ENCODE measurements at places on chromosomes 11 and 22.

DNA sequence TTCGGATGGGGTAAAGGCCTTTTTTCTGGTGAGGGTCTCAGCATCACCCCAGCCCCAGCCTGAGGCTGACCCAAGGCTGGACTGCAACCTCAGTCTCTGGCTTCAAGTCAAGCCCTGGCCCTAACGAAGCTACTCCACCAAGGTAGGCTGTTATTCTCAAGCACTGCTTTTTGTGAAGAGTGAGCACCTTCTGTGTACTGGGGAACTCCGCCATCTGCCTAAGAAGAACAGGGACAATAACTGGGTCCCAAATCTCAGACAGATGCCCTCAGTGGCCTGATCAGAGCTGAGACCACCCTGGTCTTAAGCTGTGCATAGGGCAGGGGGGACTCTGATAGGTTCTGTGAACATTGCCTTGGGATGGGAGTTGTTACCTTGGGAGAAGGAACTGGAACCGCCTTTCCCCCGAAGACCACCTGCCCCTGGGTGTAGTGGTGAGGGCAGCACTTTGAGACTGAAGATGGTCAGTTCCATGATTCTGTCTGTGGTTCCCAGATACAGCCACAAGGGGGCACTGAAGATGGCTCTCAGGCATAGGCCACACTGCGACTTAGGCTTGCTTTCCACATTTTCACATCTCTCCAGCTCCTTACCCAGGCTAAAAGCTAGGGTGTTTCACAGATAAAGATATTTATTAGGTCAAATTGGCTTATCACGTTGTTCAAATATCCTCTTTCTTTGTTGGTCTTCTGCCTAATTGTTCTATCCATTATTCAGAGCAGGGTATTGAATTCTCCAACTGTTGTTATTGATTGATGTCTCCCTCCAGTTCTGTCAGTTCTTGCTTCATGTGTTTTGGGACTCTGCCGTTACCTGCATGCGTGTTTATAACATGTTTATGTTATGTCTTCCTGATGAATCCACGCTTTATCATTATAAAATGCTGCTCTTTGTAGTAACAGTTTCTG lies 11.8 kb upstream of the UVRAG start:
- DNase-seq = no peak

- DNase-seq = no peak
These were observed 8.1 kb downstream of the SCARF2 start for GRCh38 chr22:20429254-20430100.

DNA sequence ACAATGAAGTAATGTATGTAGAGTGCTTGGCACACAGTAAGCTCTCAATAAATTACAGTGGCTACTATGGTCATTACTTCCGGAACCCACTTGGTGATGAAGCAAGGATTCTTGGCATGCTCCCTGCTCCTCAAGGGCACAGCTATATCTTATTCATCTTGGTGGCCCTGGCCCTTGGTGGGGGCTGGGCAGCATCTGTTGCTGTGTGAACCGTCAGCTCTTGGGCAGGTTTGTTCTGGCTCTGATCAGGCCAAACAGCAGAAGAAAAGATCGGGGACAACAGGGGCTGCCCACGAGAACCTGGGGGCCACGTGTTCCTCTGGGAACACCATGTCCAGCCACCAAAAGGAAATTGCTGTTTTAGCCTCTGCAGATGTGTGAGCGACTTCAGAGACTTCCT lies 136.9 kb upstream of the SYT13 start:
- no peak for DNase-seq

GRCh38 chr11:64959498-64959897 lies 12.4 kb downstream of the MAJIN start:
- DNase-seq = no peak

GRCh38 chr11:100716838-100717237 lies 29.8 kb downstream of the ARHGAP42 start:
- DNase-seq = no peak

- no peak for DNase-seq
These were observed 1.1 kb downstream of the RBFOX2 start for GRCh38 chr22:36027579-36027934.

GRCh38 chr22:34878171-34878570 lies 187.8 kb upstream of the ISX start:
- DNase-seq = no peak

DNA sequence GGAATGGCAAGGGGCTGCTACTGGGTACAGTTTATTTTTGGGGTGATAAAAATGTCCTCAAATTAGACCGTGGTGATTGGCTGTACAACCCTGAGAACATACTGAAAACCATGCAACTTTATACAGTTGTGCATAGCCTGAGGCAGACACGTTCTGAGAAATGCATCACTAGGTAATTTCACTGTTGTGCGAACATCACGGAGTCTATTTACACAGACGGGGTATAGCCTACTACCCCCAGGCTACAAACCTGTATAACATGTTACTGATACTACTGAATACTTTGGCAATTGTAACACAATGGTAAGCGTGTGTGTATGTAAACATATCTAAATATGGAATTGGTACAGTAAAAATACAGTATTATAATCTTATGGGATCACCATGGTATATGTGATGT lies 23.6 kb downstream of the NARS2 start:
- DNase-seq = no peak

- DNase-seq = no peak
These were observed 260.7 kb downstream of the MN1 start for GRCh38 chr22:27540656-27541396.

GRCh38 chr11:100269516-100269915 lies 417.6 kb upstream of the ARHGAP42 start:
- no peak for DNase-seq

- no peak for DNase-seq
These were observed 17.1 kb upstream of the SYTL2 start for GRCh38 chr11:85827748-85828639.

- DNase-seq = no peak
These were observed 246.0 kb upstream of the ARHGAP42 start for GRCh38 chr11:100441086-100441485.

DNA sequence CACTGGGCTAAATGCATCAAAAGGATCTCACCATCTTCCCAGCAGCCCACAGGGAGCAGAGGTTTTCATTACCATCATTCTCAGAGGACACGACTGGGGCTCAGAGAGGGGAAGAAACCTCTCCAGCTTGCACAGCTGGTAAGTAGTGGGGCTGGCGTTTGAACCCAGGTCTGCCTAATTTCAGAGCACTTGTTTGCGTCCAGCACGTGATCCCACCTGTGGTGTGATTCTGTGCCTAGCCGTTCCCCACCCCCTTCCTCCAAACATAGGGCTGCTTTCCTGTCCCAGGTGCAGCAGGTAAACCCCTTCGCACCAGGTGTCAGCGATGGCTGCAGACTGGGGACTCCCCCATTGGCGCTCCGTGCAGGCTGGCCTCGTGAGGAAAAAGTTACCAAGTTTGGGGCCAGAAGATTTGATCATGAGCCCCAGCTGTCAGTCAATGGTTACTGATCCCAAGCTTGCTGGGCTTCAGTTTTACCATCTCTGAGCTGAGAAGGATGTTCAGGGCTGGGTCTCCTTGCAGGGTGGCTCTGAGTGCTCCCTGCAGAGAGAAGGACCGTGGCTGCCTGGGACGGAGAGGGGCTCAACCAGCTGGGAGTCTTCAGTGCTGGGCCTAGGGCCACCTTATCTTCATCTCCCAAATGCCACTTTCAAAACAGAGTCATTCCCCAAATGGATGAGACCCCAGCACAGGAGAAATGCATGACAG lies 445.6 kb downstream of the TBC1D22A start:
- no peak for DNase-seq

GRCh38 chr11:78290293-78291176 lies 101.8 kb downstream of the USP35 start:
- DNase-seq = no peak

DNA sequence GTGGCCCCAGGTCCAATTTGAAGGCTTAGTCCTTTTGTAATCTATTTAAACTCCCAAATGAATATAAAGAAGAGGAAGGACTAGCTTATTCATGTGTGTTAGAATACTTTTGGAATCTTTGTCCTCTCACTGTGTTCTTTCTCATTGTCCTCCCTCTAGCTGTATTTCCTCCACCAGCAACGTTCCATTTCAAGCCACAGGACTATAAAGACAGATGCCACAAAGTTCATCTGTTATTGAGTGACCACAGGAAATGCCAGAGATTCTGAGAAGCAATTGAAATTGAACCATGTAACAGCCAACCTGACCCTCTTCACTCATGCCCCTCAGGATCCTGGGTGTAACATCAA lies 336.6 kb upstream of the API5 start:
- DNase-seq = no peak

- DNase-seq = no peak
These were observed 42.6 kb upstream of the P4HA3 start for GRCh38 chr11:74354036-74354435.

DNA sequence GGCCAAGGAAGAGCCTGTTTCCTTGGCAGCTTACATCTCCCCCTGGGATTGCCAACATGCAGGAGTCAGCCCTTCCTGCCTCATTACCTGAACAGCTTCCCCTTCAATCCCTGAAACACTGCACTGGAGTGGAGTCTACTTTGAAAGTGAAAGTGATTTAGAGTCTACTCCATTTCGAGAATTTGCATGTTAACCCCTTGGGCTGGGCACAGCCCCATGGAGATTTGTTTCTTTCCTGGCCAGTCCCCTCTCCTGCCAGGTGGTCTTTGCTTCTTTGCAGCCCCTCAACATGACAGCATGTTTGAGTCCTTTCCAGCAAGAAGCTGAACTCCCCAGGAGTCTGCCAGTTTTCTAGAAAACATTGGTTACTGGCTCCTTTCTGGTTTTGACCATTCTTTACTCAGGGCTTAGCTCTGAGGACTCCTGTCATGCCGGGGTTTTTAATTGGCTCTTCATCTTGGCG lies 59.9 kb downstream of the TRAF6 start:
- no peak for DNase-seq

GRCh38 chr11:130096823-130097222 lies 27.1 kb downstream of the APLP2 start:
- no peak for DNase-seq

DNA sequence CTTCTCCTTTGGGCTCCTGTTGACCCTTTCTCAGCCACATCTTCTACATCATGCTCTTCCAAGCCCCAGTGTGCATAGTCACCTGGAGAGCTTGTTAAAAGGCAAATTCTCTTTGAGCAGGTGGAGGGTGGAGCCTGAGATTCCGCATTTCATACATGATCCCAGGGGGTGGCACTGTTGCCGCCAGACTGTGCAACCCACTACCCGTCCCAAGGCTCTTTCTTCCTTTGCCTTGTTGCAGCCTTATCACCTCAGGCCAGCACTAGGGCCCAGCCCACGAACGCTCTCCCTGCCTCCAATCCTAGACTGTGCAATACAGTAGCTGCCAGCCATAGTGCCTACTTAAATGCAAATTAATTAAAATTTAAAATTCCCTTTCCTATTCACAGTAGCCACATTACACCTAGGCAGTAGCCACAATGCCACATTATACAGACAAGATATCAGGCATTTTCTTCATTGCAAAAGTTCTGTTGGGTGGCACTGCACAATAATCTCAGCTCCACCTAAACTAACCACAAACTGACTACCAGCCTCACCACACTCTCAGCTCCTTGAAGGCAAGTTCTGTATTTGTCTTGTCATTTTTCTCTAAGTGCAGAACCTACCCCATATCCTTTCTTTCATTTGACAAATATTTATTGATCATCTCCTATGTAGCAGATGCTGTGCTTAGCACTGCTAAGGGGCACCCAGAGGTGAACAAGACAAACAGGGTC lies 4.6 kb upstream of the KCNJ5 start:
- DNase-seq = no peak

- no peak for DNase-seq
These were observed 11.9 kb downstream of the VSIG10L2 start for GRCh38 chr11:125957618-125958332.

DNA sequence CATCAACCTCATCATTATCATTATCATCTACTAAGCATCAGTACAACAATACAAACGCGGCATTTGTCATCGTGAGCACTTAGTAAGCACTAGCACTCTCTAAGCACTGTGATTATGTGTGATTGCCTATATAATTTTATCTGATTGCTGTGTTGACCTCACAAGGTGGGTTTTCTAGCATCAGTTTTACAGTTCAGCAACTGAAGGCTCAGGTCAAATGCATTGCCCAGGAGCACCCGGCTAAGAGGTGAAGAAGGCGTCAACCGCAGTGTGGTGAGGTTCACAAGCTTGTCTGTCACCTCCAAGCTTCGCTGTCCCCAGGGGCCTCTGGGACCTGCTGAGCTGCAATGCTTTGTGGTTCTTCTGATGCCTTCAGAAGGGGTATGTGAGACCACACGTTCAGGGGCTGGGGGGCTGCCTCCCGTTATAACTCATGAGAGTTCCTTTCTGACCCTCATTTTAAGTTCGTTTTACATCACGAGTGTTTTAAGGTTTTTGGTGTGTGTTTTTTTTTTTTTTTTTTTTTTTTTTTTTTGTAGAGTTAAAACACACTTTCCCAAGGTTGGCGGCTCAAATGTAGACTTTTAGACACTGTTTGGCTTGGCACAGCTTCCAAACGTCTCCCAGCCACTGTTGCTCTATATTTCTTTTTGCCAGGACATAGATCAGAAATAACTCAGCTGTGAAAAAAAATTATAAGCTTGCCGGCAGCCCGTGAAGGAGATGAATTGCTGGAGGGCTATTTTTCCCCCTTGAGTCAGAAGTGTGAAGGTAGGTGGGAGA lies 33.8 kb upstream of the SCUBE1 start:
- DNase-seq = no peak

- no peak for DNase-seq
These were observed 9.6 kb upstream of the OR10G7 start for GRCh38 chr11:124050748-124051147.

- DNase-seq = no peak
These were observed 18.1 kb upstream of the KLHL35 start for GRCh38 chr11:75450826-75451821.

DNA sequence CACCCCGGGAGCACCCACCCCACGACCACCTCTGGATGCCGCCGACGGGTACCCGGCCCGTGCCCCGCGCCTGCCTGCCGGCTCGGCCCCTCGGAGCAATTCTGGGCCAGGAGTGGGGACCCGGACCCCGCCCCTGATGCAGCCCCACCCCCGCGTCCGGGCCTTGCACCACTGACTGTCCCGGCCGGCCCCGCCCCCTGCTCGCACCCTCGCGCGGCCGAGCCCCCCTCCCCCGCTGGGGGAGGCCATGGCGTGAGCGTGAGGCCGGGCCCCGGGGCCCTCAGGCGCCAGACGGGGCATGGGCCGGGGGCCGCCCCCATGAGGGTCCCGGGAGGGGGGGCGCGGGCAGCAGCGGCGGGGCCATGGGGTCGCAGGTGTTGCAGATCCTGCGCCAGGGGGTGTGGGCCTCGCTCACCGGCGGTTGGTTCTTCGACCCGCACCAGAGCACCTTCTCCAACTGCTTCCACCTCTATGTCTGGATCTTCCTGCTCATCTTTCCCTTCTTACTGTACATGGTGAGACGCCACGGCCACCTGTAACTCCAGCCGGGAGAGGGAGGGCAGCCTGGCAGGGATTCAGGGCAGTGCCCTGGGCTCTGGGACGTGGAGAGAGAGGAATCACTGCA lies 486 bp downstream of the PCNX3 start:
- no peak for DNase-seq

DNA sequence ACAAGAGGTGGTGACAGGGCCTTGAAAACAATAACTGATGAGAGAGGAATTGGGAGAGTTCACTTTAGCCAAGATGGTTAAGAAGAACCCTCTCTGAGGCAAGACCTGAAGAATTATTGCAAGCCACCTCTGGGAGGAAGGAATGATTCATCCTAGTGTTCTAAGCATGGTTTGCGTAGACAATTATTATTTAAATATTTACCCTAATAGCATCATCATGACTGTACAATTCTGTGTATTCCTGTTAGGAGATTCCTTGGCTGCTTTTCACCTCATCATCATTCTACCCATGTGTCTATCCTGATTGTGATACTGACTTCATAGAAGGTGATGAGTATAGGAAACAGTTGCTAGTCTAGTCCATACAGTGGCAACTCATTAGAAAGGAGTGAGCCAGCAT lies 264.4 kb downstream of the DDX10 start:
- no peak for DNase-seq

- DNase-seq = no peak
These were observed 14.3 kb downstream of the HPS5 start for GRCh38 chr11:18307461-18308139.
